ENCODE measurements at places on chromosomes 12 and 14.

DNA sequence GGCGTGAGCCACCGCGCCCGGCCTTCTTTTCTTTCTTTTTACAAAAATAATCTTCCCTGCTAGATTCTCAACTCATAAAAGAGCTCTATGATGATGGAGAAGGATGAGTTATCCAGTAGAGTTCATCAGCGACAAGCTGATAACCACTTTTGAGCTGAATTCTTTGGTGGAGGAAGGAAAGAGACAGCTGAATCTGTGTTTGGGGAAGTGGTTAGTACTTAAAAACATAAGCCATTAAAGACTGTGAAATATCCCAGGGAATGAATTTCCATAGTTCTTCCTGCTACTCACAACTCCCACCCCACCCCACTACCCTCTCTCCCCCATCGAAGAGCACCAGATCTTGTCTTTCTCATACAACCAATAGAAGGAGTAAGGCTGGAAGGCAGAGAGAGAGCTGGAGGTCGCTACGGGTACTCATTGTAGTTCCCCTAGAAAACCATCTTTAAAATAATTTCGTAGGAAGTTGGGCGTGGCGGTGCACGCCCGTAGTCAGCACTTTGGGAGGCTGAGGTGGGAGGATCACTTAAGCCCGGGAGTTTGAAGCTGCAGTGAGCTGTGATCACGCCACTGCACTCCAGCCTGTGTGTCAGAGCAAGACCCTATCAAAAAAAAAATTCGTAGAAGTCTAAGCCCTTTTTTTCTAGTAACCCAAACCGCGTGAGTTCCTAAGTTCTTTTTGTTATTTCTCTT, 647 bp upstream of the ESPL1 start:
- DNase-seq: no peak

DNA sequence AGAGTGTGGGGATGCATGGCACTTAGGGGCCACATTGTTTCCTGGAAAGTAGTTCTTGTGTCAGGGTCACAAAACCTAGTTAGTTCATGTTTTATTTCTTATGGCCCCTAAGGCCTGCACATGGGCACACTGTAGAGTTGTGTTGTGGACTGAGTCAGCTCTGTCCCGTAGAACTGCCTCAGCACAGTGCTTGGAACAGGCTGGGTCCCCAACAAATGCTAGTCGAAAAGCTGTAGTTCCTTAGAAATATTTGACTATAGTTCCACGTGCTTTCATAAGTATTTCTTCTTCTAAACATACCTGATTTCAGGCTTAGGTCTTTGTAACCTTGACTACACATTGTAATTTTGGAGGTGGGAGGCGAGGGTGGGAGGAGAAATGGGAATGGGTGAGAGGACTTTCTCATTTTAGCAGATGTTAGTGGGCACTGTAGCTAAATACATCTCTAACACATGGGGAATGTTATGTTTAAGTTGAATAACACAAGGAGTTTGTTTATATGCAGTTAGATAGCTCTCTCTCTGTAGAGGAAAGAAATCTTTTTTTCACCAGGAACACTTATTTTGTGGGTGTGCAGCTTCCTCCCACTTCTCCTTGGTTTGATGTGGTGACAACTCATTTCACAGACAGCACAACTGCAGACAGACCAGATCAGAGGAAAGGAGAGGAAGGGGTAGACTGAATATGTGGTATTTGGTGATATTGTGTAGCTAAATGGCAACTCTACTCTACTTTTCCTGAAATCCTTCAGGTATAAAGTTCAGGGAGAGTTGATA, 39.5 kb upstream of the DACT1 start:
- DNase-seq: no peak

DNA sequence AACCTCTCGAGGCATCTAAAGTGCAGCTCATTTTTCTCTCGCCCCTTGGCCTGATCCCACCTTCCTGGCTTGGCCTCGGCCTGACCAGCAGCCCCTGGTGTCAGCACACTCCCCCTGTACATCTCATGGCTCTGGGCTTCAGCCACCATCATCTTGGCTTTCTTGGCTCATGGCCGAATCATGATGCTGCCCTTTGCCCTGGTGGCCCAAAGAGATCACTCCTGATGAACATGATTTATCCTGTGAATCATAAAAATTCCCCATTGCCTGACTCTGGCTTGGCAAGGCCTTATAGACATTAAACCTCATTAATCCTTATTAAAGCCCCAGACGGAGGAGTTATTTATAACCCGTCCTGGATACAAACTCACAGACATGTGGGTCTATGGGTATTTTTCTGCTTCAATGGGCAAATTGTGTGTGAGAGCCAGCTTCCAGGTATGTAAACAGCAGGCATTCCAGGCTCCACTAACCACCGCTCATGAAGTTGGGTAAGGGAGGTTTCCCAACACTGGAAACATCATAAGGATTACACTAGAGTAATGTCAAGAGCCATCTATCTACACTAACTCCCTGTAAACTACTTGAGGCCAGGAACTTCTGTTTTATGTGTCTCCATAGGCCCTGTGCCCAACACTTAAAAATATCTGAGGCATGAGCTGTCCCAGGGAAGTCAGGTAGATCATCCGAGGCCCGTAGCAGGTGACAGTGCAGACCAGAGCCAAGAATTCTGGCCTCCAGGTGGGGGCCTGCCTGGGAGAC, 171.2 kb downstream of the TTC8 start:
- DNase-seq: no peak

GRCh38 chr14:90427848-90428426, 31.1 kb downstream of the CALM1 start:
- no peak for DNase-seq

DNA sequence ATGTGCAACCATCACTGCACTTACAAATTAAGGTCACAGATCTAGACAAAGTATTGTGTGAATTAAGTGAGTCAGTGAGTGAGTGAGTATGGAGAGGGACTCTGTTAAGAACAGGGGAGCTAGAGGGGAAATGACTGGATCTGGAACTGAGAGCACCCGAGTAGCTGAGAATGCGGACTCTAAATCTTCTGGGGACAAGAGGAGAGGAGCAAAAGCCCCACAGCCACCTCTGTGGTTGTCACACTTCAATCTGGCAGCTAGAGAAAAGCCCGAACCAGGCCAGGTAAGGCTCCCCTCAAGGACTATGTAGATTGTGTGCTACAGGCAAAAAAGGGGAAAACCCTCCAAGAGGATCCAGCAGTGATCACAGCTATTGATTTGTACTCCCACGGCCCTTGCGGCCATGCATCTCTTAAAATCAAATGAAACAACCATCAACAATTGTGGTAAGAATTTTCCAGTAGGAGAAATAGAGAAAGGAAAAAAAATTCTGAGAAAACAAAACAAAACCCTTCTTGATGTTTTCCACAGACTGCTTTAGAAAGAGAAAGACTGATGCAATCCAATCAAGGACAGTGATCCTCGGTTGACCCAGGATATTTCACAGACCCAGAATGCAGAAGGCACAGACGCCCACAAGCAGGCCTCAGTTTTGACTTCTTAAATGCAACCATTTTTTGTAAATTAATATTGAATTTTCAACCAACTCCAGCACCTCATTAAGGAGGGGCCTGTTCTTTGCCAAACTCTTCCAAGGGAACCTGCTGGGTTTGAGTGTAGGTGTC, 109.6 kb downstream of the SLC38A6 start:
- no peak for DNase-seq

- DNase-seq: no peak
Measured at GRCh38 chr12:124658302-124658701, 90.9 kb upstream of the NCOR2 start.

DNA sequence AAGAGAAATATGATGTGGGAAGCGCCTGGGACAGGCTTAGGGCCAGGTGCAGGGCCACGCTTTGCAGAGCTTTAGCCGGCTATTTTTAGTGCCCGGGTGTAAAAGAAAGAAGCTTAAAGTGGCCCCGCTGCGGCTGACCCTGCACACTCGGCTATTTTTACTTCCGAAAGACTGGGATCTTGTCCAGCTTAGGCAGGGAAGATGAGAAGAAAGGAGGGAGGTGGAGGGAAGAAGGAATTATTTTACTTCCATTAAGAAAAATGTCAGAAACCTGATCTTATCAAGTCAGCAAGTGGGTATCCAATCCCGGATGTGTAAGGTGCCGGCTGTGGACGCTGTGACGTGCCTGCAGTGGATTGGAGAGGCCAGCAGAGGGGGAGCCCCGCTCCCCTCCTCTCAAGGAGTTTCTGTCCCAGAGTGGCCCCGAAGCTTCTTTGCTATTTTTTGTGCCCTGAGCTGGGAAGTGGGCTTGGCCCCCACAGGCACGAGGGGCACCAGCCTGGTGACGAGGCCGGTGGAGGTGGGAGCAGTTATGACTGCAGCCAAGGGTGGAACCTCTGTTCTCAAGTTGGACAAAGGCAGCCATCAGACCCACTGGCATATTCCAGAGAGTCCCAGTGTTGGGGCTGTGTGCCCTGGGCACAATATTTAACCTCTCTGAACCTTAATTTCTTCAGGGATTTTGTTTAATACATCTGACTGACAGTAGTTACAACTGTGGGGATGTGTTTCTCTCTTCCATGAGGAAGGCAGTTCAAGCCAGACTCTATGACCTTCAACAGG, 97.7 kb downstream of the ESRRB start:
- DNase-seq: no peak

DNA sequence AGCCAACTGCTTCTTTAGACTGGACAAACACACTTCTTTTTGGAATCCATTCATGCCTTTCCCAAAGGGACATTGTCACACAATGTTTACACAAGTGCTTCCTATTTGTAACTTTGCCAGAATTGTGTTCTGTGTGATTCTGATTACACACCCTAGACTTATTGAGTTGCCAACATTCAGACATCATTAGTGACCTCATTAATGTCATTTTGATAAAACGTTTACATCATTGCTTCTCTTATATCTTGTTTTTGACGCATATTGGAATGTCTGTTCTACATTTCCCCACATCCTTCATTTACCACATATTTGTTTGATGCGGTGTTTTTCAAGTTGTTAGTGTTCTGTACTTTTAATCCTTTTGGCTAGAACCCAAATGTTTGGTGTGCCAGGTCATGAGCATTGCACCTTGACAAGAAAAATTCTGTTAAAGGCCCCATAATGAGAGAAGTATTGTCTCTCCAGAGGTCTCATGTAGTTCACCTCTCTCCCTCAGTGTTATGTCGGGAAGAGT, 305.5 kb downstream of the AEBP2 start:
- no peak for DNase-seq

- peak; percentile 80 for DNase-seq
Measured at GRCh38 chr14:89417091-89417464, at the start of gene FOXN3. Gene FOXN3, minus strand, starts transcription at chr14:89417233. Its CDS starts 4,757 bp downstream, at chr14:89412476.

GRCh38 chr14:88248606-88249005, 74.5 kb downstream of the KCNK10 start:
- DNase-seq: no peak

DNA sequence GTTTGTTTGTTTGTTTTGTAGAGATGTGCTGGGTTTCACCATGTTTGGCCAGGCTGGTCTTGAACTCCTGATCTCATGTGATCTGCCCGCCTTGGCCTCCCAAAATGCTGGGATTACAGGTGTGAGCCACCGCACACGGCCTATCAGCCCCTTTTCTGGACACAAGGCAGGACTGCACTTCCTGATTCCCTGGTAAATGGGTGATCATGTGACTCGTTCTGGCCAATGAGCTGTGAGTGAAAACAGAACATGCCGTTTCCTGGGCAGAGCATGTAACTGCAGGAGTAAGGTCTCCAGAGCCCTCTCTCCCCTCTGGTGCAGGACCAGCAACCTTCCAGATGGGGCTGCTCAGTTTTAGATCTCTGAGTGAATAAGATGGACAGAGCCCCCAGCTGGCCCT, 92.7 kb downstream of the ITPK1 start:
- DNase-seq: no peak

- no peak for DNase-seq
Measured at GRCh38 chr14:93927800-93928145, 629 bp downstream of the FAM181A start.

- no peak for DNase-seq
Measured at GRCh38 chr12:107450541-107450940, 235.1 kb upstream of the PWP1 start.

- DNase-seq: peak; percentile 27
Measured at GRCh38 chr12:54935235-54935951, 49.2 kb downstream of the TESPA1 start.

- no peak for DNase-seq
Measured at GRCh38 chr12:58248599-58248998, 307.2 kb downstream of the ATP23 start.

DNA sequence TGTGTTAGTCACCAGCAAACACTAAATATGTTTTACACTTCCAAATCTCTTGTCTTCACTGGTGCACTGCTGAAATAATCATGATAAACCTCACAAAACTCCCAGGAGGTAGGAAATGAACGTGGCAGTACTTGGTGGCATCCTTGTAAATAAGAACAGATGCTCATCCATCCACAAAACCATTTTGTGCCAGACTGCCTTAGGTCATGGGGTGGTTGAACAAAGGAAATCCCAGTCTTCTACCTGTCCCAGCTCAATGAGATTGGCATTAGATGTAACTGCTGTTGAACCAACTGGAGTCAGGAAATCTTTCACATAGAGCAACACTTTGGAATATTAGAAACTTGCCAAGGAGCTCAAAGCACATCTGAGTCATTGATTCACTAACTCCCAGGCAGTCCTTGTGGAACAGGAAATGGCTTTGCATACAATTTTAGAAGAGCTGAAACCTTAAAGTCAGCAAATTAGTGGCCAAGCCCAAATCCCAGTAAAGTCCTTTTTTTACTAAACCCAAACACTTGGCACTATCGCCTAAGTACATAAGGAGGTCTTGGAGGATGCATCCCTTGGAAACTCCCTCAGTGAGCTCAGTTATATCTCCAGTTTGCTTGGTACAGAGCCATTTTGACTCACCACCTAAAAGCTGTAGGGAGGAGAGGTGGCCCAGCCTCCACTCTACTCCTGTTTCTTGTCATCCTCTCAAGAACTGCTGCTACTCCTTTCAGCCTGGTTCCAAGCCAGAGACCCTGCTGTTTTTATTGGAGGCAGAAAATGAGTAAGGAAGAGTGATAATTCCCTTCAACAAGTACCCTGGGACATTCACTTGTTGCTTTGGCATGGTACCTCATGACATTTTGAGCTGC, 208.0 kb downstream of the NOVA1 start:
- no peak for DNase-seq

GRCh38 chr12:88573583-88573982, 6.7 kb downstream of the KITLG start:
- DNase-seq: no peak

DNA sequence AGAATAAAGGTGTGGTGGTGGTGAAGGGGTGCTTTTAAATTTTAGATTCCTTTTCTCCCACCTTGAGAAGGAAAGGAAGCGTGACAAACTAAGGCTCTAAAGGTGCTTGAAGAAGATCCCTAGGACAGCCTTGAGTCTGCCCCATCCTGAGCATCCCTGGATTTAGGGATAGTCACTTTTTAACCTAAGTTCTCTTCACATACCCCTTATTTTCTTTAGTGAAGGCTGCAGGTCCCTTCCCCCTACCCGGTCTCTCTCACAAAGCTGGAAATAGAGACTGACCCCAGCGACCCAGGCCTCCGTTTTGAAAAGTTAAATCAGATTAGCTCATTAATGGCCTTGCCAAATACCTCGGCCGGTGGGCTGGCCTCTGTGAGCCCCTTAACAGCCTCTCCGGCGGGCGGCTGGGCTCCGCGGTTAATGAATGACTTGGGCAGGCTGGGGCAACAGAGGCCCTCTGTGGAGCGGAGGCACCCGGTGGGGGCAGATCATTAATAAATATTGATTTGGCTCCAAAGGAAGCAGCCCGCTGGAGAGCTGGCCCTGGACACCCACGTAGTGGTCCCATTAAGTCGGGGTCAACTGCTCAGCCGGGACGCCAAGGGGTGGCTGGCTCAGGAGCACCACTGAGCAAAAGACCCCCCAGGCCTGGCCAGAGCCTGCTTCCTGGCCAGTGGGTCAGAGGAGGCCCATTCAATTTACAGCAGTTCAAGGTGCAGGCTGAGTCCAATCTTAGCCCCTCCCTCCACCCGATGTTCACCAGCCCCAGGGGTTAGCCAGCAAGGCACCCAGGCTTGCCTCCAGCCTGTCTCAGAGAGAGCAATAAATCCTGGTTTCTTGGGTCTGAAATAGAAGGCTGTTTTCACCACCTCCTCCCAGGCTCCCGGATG, 31.8 kb downstream of the PAH start:
- no peak for DNase-seq
